ENCODE measurements at places on chromosomes 12 and 14. TPM values are rescaled to one million over a fixed set of nuclear protein-coding genes. Genes with fewer than 3 reads are reported as not detected.

Gene DENND5B
- 0.19 TPM for total RNA-seq

Gene CMA1
- total RNA-seq, result not detected

Gene KRT8
- total RNA-seq, result 0.51 TPM

- no peak for DNase-seq
Observed at GRCh38 chr12:102533483-102534215, 53.3 kb upstream of the IGF1 start.

Gene KLHL33
- not detected for total RNA-seq

Gene SLCO1B1
- total RNA-seq, result not detected

- DNase-seq, result no peak
Observed at GRCh38 chr14:102927878-102928411, 5.5 kb downstream of the AMN start.

DNA sequence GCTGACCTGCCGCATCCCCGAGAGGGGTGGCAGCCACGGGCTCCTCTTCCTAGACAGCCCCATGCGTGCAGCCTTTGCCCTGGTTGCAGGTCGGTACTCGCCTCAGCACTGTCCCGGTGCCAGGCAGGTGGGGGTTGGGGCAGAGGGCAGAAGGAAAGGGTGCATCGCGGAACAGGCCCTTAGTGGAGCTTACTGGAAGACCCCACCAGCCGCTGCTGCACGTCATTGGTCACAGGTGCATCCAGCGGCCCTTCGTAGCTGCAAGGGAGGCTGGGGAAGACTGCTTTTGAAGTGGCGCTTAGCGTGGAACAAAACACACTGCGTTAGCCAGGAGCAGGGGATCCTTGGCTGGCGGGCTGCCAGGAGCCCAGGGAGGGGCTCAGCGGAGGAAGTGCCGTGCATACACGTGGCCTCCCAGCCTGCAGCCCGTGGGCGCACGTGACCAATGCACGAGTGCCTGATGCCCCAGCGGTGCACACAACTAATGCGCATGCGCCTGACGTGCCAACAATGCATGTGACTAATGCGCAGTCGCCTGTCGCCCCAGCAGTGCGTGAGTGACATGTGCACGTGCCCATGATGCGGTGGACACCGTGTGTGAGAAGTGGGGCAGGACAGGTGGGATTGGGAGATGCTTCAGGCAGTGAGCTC lies 5.0 kb upstream of the EP400 start:
- no peak for DNase-seq

Gene DDN
- 1.5 TPM for total RNA-seq

DNA sequence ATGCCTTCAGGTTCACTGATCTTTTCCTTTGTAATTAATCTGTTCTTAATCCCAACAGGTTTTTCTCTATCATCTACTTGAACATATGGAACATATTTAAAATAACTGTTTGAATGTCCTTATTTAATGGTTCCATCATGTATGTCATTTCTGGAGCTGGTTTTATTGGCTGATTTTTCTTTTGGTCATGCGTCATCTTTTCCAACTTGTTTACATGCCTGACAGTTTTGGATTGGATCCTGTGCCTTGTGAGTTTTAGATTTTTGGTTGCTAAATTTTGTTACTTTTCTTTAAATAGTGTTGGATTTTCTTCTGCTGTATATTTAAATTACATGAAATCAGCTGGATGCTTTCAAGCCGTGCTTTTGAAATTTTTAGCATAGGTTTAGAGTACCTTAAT lies 237.3 kb upstream of the DAAM1 start:
- DNase-seq, result no peak

Data from activated CD4-positive, alpha-beta T cell treated with anti-CD3 and anti-CD28 coated beads, Interleukin-2, amount 10 ng/mL, durations not matched to agents 24 days and 14 days (primary cell).